ENCODE measurements at places on chromosomes 7 and 10. TPM values are rescaled to one million over a fixed set of nuclear protein-coding genes. Genes with fewer than 3 reads are reported as not detected.

CTAGE8 gene
- 2.7 TPM for total RNA-seq

DNA sequence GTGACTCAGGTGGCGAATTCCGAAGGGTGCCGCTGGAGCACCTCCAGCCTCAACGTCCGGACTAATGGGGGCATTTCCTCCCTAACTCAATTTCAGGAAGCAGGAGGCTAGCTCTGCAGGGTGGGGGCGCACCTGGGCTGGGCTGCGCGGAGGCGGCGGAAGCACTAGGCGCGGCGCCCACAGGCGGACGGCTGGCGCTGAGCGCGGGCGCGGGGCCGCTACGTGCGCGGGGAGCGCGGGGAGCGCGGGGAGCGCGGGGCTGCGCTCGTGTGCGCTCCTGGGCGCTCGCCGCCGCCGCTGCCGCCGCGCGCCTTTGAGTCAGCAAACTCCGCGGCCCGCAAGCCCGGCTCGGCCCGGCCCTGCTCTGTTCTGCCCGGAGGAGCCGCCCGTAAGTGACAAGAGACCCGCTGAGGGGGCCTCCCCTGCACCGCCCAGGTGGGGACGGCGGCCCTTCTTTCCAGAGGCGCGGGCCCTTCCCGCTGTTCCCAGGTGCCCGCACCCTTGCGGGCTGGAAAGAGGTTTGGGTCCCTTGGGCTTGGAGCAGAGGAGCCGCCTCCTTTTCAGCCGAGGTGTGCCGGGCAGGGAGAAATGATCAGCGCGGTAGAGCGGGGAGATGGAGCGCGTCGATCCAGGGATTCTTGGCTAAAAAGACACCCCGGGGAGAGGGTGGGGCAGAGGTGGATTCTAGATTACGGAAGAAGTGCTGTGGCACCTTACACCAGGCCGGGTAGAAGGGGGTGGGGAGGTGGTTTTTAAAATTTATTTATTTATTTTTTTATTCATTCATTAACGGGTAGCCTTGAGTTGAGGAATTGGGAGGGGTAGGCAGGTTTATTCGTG, at the start of gene SNX10:
SNX10 (plus strand) TSS at position 164 of the 840 bp plus-strand sequence. CDS start 54,581 bp downstream, outside the sequence.
- no peak for DNase-seq

DNA sequence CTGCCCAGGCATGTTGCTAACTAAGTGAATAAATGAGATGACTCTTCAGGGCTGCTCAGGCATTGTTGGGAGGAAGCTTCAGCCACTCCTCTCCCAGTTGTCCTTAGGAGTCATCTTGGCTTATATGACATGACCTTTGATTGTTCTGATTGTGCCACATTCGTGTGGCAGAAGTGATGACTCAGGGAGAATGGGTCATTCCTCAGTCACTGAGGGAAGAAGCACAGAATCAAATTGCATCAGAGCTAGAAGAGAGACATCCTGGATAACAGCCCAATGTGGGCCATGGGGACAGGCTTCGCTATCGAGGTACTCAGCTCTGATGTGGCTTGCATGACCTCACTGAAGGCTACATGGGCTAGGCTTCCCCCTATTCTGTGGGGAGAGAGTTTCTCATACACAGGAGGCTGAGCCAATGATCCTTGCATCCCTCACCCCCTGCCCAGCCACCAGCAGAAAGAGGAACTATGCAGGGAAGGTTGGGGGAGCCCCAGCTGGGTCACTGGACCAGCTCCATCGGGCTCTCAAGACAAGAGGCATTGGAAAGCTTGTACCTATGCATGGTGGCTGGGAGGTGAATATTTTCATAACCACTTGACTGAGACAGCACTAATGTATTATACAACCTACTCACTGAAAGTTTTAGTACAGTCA, 6.0 kb upstream of the HMX3 start:
- DNase-seq: no peak

DNA sequence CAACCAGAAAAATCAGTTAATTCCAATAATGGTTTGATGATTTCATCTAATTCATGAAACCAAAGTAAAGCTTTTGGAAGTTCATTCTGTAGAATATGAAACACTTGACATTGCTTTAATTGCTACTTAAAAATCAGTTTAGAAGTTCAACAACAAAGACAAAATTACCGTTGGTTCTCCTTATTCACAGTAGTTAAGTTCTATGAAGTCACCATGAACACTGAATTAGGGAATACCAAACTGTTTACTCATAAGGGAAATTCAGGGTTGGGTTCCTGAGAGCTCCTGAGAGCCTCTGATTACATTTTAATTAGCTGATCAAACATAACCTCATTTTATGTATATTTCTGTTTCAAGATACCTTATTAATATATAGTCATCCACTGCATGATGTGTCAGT, 46.2 kb downstream of the ZNF438 start:
- no peak for DNase-seq

GRCh38 chr10:12448729-12449391, 99.5 kb downstream of the CAMK1D start:
- DNase-seq: no peak

- no peak for DNase-seq
These were observed 93.4 kb downstream of the AVL9 start for GRCh38 chr7:32588657-32589056.

DLX6 gene
- total RNA-seq: not detected
